A172 (cell line): ENCODE measurements at places on chromosomes 16 and 17. TPM values are rescaled to one million over a fixed set of nuclear protein-coding genes. Genes with fewer than 3 reads are reported as not detected.

GRCh38 chr16:18945233-18945632 is 19.0 kb upstream of the SMG1 start:
- no peak for DNase-seq

Gene TEX19
- total RNA-seq: 0.22 TPM in 1 of 2 replicates, not detected in the other

Gene CDH8
- total RNA-seq: 3.5 and 8.2 TPM in 2 replicates

Gene INO80E
- total RNA-seq: 151 and 184 TPM in 2 replicates

DNA sequence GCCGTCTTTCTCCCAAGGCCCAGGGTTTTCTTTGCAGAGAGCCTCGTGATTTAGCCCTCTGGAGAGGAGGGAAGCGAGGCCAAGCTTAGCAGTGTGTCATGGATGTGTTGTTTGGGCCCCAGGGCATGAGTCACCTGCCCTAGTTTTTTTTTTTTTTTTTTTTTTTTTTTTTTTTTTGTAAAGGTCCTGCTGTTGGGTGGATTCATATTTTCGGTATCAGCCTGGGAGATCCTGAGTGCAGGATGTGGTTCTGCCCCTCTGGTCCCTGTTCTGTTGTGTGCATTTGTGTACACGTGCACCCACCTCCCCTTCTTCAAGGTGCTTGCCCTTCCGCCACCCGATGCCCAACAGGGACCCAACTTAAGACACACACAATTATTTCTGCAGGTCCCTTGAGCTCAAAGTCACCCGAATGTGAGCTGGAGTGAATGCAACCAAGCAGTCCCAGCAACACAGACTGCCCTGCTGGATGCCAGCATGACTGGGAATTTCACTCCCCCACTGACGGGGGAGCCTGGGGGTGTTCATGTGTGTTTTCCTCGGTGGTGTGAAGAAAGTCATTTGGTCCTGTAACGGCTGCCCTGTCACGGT is 265.8 kb upstream of the TNRC6C start:
- peak; percentile 63 for DNase-seq
